ENCODE measurements at places on chromosomes 7 and 10. TPM values are rescaled to one million over a fixed set of nuclear protein-coding genes. Genes with fewer than 3 reads are reported as not detected.

SPAM1 gene
- total RNA-seq = not detected

OGDHL gene
- total RNA-seq = not detected

APBB1IP gene
- total RNA-seq = 37.2 TPM

SMO gene
- total RNA-seq = 6.9 TPM

ZNF365 gene
- not detected for total RNA-seq

AQP1 gene
- 140 TPM for total RNA-seq

CRYGN gene
- total RNA-seq = 1.5 TPM

GPR15LG gene
- total RNA-seq = not detected

HGF gene
- total RNA-seq = 8.2 TPM

FOXI2 gene
- not detected for total RNA-seq

TMEM196 gene
- total RNA-seq = 2.5 TPM

- DNase-seq = no peak
These were observed 243.3 kb upstream of the CDC14C start for GRCh38 chr7:48681006-48681405.

DNA sequence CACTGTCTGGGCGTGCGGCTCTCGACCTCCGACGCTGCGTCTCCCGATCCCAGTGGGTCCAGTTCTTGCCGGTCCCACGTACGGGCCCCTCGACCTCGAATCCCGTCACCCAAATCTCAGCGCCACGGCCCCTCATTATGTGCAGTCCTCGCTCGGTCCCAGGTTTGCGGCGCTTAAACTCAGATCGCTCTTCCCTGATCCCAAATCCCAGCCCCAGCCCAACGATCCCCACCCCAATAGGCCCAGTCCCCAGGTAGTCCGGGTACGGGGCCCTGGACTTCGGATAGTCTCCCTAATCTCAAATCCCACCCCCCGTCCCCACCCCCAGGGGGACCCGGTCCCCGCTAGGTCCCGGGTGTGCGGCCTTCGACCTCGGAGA, 666 bp downstream of the HNRNPF start:
- DNase-seq = no peak

DNA sequence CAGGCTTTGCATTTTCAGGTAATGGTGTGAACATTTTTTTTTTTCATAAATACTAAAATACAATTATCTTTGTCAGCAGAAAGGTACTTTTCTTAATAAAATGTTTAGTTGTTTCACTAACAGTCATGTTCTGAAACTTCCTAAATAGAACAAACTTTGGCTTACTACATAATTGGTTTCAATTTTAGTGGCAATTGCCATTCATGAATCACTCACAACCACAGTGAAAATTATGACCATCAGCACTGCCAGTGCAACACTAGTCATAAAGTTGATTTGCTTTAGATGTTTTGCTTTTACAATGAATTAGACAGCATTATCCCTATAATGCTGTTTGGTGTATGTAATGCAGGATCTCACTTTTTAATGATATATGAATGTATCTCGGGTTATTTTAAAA, 297.6 kb upstream of the PLXDC2 start:
- DNase-seq = no peak

DNA sequence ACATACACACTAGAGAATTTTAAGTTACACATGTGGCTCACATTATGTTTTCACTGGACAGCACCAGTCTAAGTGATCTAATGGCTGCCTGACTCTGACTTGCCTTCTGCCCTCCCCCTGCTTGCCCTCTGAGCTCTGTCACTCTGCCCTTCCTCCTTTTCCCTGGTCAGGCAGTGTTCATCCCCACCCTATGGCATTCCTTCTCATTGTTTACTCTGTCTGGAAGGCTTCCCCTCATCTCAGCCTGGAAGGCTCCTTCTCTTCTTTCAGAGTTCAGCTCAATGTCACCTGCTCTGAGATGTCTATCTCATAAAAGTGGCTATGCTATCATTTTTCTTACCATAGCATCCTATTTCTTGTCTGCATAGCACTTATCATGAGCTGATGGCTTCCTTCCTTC, 305.7 kb downstream of the BMPER start:
- no peak for DNase-seq

DNA sequence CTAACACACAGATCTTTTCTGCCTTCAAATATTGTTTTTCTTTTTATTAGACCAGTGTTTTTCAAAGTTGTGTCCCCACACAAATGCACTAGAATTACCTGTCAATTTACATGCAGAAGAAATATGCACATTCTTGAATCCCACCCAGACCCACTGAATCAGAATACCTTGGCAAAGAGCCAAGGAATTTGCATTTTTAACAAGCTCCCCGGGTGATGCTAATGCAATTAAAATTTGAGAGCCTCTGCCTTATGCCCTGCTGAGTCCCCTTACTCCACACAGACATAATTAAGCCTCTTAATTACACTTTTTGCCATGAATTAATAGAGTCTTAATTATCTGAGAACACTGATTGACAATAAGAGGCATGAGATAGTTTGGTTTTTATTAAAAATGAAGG, 201.2 kb upstream of the GRB10 start:
- no peak for DNase-seq

- DNase-seq = no peak
These were observed 1.7 kb upstream of the POU6F2 start for GRCh38 chr7:38975944-38976392.

DNA sequence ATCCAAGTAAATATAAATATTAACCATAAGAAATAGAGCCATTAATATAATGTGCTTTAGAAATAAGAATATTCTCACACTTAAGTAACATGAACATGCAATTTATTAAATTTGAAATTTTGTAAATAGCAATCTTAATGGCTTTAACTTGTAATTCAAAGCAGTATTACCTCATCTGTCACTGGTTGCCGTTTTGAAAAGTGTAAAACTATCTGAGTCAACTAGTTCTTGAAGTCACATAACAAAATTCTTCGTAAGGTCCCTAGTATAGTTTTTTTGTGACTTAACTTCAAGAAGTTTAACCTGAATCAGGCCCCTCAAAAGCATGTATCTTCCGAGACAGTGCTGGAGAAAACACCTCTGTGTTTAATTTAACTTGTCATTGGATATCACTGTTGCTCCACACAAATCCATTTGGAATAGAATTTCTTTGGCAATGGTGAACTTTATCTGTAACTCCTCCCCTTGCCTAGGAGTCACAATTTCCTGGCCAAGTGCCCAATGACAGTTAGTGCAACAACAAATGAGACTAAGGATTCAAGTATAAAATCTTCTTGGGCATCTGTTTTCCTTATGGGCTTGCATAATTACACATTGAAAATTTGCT, 47.1 kb downstream of the NT5C2 start:
- DNase-seq = no peak

DNA sequence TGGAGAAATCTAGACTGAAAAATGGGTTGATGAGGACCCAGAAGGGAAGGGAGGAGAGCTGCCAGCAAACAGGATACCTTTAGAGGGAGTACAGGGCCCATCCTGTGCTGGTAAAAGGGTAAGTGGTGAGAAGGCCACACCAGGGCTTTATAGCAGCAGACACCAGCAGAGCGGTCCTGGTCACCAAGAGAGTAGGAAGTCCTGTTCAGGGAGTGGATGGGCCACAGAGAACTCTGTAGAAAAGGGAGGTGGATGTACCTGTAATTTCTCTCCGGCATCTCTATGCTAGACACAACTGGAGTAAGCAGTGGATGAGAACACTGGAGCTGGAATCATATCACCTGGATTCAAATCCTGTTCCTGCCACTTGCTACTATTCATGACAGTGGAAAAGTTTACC, 867.2 kb downstream of the CCSER2 start:
- no peak for DNase-seq

DNA sequence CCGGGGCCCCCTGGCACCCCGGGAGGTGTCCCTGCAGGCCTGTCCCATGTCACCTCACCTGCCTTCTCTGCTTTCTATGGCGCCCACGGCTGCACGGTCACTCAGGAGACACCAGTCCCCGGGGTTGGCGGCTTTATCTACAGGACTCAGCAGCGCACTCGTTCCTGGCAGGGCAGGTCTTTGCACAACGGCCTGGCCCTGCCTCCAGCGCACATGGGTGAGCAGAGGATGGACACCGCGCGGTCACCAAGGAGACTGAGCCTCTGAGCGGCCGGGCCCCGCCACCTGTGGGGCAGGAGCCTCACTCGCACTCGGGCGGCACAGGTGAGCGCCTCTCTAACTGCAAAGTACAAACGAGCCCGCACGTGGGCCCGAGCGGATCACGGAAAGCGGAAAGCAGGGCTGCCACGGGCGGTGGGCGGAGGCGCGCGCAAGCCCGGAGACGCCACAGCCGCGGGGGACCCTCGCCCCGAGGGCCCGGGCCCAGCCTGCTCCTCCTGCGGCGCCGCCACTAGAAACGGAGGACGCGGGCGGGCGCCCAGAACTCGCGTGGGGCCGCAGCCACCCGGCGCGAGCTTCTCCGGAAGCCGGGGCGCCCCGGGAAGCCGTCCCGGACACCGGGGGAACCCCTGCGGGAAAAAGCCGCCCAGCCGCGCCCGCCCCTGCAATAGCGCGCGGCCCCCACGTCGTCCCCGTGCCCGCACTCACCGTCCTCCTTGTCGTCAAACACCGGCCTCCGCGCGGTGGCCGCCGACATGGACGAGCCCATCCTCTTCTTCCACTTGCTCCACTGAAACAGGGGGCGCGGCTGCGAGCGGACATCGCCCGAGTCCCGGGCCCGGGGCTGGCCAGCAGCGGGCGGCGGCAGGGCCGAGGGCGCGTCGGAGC, 642 bp downstream of the STK32C start:
- peak; percentile 90 for DNase-seq

DNA sequence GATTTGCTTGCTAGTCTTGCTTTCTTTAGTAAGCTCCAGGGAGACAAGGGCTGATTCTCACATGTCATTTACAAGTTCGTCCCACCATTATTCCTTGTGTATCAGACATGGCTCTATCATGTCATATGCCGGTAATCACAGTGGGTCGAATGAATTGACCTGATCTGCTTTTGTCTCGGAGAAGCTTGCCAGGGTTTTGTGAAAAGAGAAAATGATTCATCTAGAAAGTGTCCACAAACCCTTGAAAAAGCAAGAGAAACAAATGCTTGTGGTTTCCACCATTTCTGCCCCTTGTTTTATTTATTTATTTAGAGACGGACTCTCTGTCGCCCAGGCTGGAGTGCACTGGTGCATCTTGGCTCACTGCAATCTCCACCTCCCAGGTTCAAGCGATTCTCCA, 278.5 kb downstream of the TCF7L2 start:
- no peak for DNase-seq

DNA sequence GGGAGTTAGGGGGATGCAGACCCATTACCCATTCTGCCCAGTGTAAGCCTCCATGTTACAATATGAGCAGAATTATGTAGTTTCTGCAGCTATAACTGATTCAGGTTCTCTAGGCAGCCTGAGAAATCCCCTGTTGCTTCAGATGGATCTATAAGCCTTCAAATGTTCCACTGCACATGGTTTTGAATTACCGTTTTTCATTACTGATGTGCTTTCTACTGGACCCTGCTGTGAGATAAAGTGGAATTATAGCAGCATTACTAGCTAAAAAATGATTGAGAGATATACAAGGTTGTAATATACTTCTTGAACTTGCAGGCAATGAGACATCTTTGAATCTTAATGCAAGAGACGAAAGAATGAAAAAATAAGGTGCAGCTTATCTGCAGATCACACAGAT, 38.4 kb upstream of the ANAPC16 start:
- DNase-seq = no peak

- DNase-seq = no peak
These were observed at the start of gene ATRNL1 for GRCh38 chr10:115093286-115093775. TSS of gene ATRNL1 (plus strand) at chr10:115093365. CDS start at chr10:115093751, 386 bp downstream.

- no peak for DNase-seq
These were observed 19.1 kb downstream of the AUTS2 start for GRCh38 chr7:69617364-69617763.

GRCh38 chr7:45053401-45053800, 35.4 kb downstream of the NACAD start:
- DNase-seq = peak; percentile 12

- DNase-seq = no peak
These were observed 71.6 kb upstream of the LAMB4 start for GRCh38 chr7:108201766-108202165.

- no peak for DNase-seq
These were observed 2.9 kb downstream of the KLF6 start for GRCh38 chr10:3782146-3782450.

DNA sequence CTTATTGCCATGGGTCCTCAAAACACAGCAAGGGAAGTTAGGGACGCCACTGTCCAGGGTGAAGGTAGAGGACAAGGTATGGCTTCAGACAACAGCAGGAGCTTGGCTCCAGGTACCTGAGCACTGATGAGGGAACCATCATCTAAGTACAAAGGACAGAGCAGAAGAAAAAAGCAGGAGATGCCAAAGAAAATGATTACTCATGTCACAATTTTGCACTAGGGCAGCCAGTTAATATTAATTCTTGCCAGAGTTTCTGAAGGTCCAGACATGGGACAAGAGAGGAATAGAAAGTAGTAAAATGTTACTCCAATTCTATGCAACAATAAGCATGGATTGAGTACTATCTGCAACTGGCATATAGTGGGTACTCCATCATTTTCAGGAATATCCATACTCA, 14.1 kb downstream of the PTN start:
- no peak for DNase-seq

DNA sequence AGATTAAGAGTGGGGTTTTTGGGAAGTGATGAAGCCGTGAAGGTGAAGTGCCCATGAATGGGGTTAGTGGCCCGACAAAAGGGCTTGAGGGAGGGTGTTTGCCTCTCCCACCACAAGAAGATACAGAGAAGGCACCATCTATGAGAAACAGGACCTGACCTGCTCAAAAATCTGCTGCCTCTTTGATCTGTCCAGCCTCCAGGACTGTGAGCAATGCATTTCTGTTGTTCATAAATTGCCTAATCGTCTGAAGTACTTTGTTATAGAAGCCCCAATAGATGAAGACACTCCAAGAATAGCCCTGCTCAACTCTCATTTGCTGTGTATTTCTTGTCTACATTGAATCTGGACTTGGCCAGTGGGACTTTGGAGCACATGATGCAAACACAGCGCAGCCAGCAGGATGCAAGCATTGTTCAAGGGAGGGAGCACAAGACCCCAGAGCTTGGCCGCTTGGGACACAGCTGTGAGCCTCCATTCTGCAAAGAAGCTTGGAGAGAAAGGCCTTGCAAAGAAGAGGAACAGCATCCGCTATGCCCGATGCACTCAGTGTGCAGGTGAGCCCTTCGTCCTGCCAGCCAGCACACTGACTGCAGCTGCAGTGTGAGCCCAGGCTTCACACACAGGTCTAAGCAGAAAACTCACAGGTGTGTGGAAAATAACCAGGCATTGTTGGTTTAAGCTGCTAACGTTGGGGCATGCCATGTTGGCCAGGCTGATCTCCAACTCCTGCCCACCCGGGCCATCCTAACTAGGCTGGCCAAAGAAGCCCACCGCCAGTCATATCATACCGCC, 73.2 kb upstream of the KLF6 start:
- no peak for DNase-seq

- DNase-seq = peak; percentile 33
These were observed 671.0 kb upstream of the FOXK1 start for GRCh38 chr7:4010923-4011656.

GRCh38 chr7:54788664-54789063, 29.7 kb upstream of the SEC61G start:
- DNase-seq = no peak
